Frontal cortex (tissue), 4 donors: ENCODE measurements at places on chromosomes 12 and 14. TPM values are rescaled to one million over a fixed set of nuclear protein-coding genes. Genes with fewer than 3 reads are reported as not detected.

Gene PLEKHH1
- 7.3 TPM for total RNA-seq

Gene INHBC
- not detected for total RNA-seq

Gene DPPA3
- not detected for total RNA-seq

Gene CCDC198
- total RNA-seq, result not detected

Gene RNASE2
- total RNA-seq, result not detected

Gene GPATCH2L
- 83.2 TPM for total RNA-seq

Gene SOCS4
- 44.0 TPM for total RNA-seq

Gene KRT81
- not detected for total RNA-seq

Gene RAD9B
- 1.2 TPM for total RNA-seq

Gene PCED1B
- 0.41 TPM for total RNA-seq

Gene SLC39A5
- not detected for total RNA-seq

Gene CATSPERB
- 4.1 TPM for total RNA-seq

Gene MIP
- total RNA-seq, result 0.41 TPM

Gene SMOC1
- 12.2 TPM for total RNA-seq

Gene ASB2
- total RNA-seq, result under 0.01 TPM

Gene CLSTN3
- total RNA-seq, result 75.0 TPM

Gene ADAMTS20
- 0.41 TPM for total RNA-seq

Gene SLCO1B3
- not detected for total RNA-seq

Gene PTPRO
- total RNA-seq, result 204 TPM

Gene CCDC85C
- 9.8 TPM for total RNA-seq

Gene RAP1B
- 66.4 TPM for total RNA-seq

Gene MANSC4
- 0.41 TPM for total RNA-seq

Gene RDH12
- total RNA-seq, result 0.82 TPM

Gene UBC
- total RNA-seq, result 1,522 TPM

Gene RASAL1
- 4.9 TPM for total RNA-seq

Gene LMNTD1
- total RNA-seq, result 1.2 TPM

Gene MANSC1
- 2.4 TPM for total RNA-seq

Gene SOAT2
- under 0.01 TPM for total RNA-seq

Gene RIN3
- total RNA-seq, result under 0.01 TPM

Gene KCNH3
- 3.7 TPM for total RNA-seq

Gene LRTM2
- total RNA-seq, result 1.6 TPM

Gene CAPZA3
- not detected for total RNA-seq

Gene TBX3
- total RNA-seq, result 1.6 TPM

Gene ARHGAP5
- 429 TPM for total RNA-seq

Gene SSPN
- 4.1 TPM for total RNA-seq

Gene MON2
- total RNA-seq, result 49.7 TPM

Gene FOXN4
- total RNA-seq, result under 0.01 TPM

Gene AKAP3
- total RNA-seq, result 4.1 TPM

Gene PMEL
- not detected for total RNA-seq

Gene ANKRD33
- total RNA-seq, result not detected

Gene LUM
- 12.6 TPM for total RNA-seq

Gene CCND2
- total RNA-seq, result 161 TPM

Gene SDSL
- 0.82 TPM for total RNA-seq

Gene C14orf132
- total RNA-seq, result 32.6 TPM

Gene EML1
- total RNA-seq, result 116 TPM

Gene MAP1LC3B2
- 0.82 TPM for total RNA-seq

Gene CELA1
- not detected for total RNA-seq

Gene CACNA1C
- 20.0 TPM for total RNA-seq
